ENCODE measurements at places on chromosomes 7 and 10.

- no peak for DNase-seq
Observed at GRCh38 chr10:127928021-127928806, 21.3 kb downstream of the PTPRE start.

DNA sequence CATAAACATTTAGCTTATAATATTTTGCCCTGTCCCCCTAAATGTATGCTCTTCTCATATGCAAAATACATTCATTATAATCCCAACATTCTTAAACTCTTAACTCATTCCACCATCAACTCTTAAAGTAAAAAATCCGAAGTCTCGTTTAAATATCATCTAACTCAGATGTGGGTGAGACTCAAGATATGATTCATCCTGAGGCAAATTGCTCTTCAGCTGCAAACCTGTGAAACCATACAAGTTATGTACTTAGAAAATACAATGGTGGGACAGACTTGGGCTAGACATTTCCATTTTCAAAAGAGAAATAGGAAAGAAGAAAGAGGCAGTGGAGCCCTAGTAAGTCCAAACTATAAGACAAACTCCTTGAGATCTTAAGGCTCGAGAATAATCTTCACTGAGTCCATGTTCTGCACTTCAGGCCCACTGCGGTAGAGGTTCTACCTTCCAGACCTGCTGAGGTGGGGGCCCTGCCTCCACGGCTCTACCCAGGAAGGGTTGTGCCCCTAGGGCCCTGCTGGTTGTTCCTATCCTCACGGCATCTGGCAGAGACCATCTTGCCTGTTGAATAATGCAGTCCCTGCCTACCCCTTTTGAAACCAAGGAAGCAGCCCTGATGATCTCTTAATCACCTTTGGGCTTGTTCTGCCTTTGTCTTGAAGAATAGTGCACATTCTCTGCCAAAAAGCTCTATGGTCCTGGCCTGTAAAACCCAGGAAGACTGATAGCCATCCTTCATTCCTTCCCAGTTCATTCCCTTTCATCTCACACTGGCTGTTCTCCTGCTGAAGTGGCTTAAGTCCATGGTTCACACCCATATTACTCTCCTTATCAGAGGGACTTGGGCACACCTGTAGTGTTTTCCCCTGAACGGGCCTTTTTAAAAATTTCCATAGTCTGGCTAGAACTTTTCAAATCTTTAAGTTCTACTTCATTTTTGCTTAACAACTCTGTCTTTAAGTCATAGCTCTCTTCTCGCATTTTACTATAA, 37.3 kb downstream of the INPP5F start:
- peak; percentile 35 for DNase-seq

- no peak for DNase-seq
Observed at GRCh38 chr10:123748711-123749110, 82.6 kb downstream of the GPR26 start.

GRCh38 chr7:88300401-88300945, 6.2 kb downstream of the STEAP4 start:
- no peak for DNase-seq

- peak; percentile 31 for DNase-seq
Observed at GRCh38 chr10:58266826-58267712, 625 bp downstream of the IPMK start.

DNA sequence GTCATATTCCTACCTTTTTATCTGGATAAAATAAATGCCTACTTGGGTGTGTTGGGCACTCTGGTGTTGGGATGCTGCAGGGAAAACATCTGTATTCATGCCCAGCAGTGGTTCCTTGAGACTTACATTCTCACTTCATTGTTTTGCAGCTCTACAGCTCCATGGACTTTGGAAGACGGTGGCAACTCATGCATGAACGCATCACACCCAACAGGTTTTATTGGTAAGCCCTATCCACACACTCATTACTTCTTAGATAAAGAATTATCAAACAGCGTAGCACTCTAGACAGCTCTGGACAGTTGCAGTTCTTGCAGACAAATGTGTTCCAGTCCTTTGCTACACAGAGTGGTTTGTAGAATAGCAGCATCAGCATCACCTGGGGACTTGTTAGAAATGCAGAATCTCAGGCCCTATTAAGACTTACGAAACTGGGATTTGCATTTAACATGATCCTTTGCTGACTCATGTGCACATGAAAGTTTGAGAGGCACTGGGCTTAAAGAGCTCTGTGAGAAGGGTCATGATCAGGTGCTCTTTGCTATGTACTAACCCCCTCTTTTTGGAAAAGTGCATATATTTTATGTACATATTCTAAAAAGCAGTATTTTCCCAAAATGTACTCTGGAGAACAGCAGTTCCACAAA, 401.9 kb downstream of the SORCS3 start:
- no peak for DNase-seq

- DNase-seq = no peak
Observed at GRCh38 chr10:68135362-68135761, 26.1 kb downstream of the MYPN start.

GRCh38 chr10:23095966-23096801, 805 bp downstream of the MSRB2 start:
- DNase-seq = peak; percentile 31

DNA sequence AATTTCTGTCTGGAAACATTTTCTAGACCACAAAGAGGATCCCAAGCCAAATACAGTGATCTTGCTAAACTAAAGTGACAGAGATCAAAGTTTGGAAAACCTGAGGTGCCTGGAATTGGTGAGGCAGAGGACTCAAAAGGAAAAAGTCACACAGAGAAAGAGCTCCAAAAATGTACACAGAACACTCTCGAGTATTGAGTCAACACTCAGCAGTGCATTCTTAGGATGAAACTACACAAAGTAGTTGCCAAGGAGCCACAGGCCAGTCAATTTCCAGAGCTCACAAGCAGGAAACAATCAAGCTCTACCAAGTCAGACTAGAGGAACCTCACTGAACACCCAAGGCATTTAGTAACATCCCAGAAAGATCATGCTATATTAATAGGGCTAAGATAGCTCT, 61.3 kb downstream of the MICU1 start:
- peak; percentile 84 for DNase-seq

- DNase-seq = no peak
Observed at GRCh38 chr7:50405221-50405620, 44.9 kb downstream of the FIGNL1 start.

GRCh38 chr7:22052674-22053365, 107.1 kb upstream of the CDCA7L start:
- no peak for DNase-seq

DNA sequence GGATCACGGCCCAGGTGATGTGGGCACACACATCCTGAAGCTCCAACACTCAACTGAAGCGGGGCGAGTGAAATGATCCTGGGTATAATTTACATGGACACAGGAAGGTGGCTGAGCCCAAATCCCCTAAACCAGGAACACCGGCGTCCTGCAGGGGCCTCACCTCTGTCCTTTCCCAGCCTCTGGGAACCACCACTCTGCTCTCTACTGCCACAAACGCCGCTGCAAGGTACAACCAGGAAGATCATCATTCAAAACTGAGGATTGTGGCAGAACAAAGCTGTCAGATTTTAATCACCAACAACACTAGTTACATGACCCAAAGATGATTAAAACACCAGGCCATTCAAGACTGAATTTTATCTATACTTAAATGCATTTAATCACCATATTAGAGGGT, 104.0 kb downstream of the DIP2C start:
- DNase-seq = no peak

- no peak for DNase-seq
Observed at GRCh38 chr7:135290594-135290993, 57.0 kb downstream of the STRA8 start.

- no peak for DNase-seq
Observed at GRCh38 chr10:5935628-5936027, 41.7 kb downstream of the IL15RA start.

- DNase-seq = peak; percentile 2
Observed at GRCh38 chr7:29955799-29956486, 33.7 kb downstream of the SCRN1 start.
